A549 (cell line): ENCODE measurements at places on chromosomes 4 and X. TPM values are rescaled to one million over a fixed set of nuclear protein-coding genes. Genes with fewer than 3 reads are reported as not detected.

Gene RASSF6
- 1.6 to 1.8 TPM (median 1.8 TPM) in 3 replicates for polyA plus RNA-seq

Gene MAGEA1
- not detected in 3 replicates for polyA plus RNA-seq

Gene SMIM31
- 0.04 TPM in 1 of 3 replicates, not detected in the others for polyA plus RNA-seq

Gene KLHL5
- 51.9 to 63.2 TPM (median 62.4 TPM) in 3 replicates for polyA plus RNA-seq

Gene DNAAF6
- polyA plus RNA-seq = not detected in 3 replicates

Gene MTCP1
- 12.2 to 13.9 TPM (median 12.3 TPM) in 3 replicates for polyA plus RNA-seq

Gene GPR173
- not detected in 3 replicates for polyA plus RNA-seq

Gene TMPRSS11B
- polyA plus RNA-seq = not detected in 3 replicates

Gene MAGEC1
- not detected in 3 replicates for polyA plus RNA-seq

Gene RNF128
- polyA plus RNA-seq = 0.11 to 0.28 TPM (median 0.14 TPM) in 3 replicates

Gene TIGD4
- polyA plus RNA-seq = 0.30 to 0.38 TPM (median 0.33 TPM) in 3 replicates

Gene UGT2A1
- not detected in 3 replicates for polyA plus RNA-seq

Gene HOPX
- polyA plus RNA-seq = not detected in 3 replicates

Gene DOCK11
- 5.8 to 7.8 TPM (median 5.9 TPM) in 3 replicates for polyA plus RNA-seq

Gene AADAT
- 8.8 to 9.8 TPM (median 9.6 TPM) in 3 replicates for polyA plus RNA-seq

Gene TMEM150C
- polyA plus RNA-seq = 1.5 to 2.1 TPM (median 1.5 TPM) in 3 replicates

Gene UBE2D3
- polyA plus RNA-seq = 181 to 198 TPM (median 186 TPM) in 3 replicates

Gene UCP1
- not detected in 3 replicates for polyA plus RNA-seq

Gene MAGEB3
- polyA plus RNA-seq = not detected in 3 replicates

Gene ASMT
- 0.12 to 0.20 TPM in 2 of 3 replicates, not detected in the other for polyA plus RNA-seq

Gene CLNK
- not detected in 3 replicates for polyA plus RNA-seq

Gene MOSPD2
- polyA plus RNA-seq = 8.4 to 10.0 TPM (median 9.2 TPM) in 3 replicates

Gene DCAF8L2
- polyA plus RNA-seq = not detected in 3 replicates

Gene AWAT2
- polyA plus RNA-seq = not detected in 3 replicates

Gene PGAM4
- polyA plus RNA-seq = 0.17 TPM in 1 of 3 replicates, not detected in the others

Gene VCX2
- not detected in 3 replicates for polyA plus RNA-seq

Gene BOD1L1
- polyA plus RNA-seq = 16.3 to 16.9 TPM (median 16.4 TPM) in 3 replicates

Gene GPR119
- polyA plus RNA-seq = not detected in 3 replicates

Gene SPANXA1
- polyA plus RNA-seq = 0.18 TPM in 1 of 3 replicates, not detected in the others

Gene FAM120C
- polyA plus RNA-seq = 5.3 to 6.0 TPM (median 5.8 TPM) in 3 replicates

Gene CFP
- 0.49 to 0.91 TPM (median 0.54 TPM) in 3 replicates for polyA plus RNA-seq
